ENCODE measurements at places on chromosomes 2 and 18.
A peak's percentile ranks its signal among the peaks of the same experiment; 100 is the strongest.

GRCh38 chr2:205857520-205858237 lies 175.4 kb downstream of the NRP2 start:
- ATAC-seq = no peak

DNA sequence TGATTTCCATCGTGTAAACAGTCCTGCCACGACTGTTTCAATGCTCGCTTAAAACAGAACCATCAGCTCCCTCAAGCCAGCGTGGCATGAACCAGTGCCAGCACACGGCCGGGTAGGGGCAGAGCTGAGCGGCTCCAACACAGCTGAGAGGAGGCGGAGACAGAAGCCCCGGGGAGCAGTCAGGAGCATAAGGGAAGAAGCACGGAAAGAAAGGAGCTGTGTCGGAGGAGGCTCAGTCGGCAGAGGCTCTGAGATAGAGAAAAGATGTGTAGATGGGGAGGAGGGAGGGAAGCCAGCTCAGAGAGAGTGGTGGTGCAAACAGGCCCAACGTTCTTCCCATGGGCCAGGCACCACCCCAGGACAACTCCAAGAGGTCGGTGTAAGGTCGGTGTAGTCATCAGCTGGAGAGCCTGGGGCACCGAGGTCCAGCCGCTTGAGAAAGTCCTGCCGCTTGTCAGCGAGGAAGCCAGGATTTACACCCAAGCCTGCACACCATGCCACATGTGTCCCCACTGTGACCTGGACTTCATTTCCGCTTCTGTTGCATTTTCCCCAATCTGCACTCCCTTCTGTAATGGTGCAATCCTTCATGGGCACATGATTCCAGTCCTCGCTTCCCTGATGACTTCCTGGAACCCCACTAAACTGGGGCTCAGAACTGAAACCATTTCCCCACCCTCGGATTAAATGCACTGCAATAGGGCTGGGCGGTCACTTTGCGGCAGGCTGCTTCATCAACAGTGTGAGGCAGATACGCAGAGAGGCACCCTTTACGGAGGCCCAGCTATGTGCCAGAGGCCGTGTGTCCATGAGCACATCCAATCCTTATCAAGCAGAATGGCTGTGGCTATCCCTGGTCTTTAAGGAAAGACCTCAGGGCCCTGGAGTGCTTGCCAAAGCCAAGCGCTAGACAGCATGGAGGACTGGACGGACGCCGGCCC lies 43.5 kb downstream of the CYP27C1 start:
- no peak for ATAC-seq

- no peak for ATAC-seq
Measured at GRCh38 chr18:31420524-31420923, 27.0 kb upstream of the DSG3 start.

DNA sequence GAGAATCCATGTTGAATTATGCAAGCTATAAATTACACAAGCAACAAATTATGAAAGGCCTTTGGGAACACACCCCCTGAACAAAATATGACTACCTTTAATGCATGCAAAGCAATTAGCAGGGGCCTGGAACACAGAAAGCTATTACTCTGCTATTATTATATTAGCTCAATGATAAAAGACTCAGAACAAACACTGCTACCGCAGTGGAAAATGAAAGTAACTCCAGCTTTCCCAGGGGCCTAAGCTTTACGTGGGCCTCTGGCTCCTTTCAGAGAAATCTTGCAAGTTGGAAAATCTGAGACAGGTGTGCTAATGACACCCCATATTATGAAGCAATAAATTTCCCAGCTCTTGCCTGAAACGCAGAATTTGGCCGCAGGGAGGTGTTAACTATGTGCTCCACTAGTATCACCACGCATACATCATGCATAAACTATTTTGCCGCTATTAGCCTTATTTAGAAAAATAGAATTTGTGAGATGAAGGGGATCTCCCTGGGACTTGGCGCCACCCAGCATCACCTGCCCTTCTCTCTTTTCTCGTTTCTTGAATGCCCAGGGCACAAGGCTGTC lies 321.6 kb upstream of the LYPD1 start:
- no peak for ATAC-seq

DNA sequence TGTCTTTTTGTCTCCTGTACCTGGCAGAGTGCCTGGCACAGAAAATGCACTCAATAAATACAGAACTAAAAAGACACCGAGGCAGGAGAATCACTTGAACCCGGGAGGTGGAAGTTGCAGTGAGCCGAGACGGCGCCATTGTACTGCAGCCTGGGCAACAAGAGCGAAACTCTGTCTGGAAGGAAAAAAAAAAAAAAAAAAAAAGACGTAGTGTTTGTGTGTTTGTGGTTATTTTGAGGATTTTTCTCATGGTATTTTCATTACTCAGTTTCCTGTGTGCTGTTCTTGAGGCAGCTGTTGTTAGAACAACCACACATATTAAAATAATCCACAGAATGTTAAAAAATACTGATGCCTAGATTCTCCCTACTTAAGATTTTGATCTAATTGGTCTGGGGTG lies 519.2 kb upstream of the SPHKAP start:
- no peak for ATAC-seq

GRCh38 chr2:240573071-240573515 lies 4.8 kb downstream of the RNPEPL1 start:
- ATAC-seq = no peak

DNA sequence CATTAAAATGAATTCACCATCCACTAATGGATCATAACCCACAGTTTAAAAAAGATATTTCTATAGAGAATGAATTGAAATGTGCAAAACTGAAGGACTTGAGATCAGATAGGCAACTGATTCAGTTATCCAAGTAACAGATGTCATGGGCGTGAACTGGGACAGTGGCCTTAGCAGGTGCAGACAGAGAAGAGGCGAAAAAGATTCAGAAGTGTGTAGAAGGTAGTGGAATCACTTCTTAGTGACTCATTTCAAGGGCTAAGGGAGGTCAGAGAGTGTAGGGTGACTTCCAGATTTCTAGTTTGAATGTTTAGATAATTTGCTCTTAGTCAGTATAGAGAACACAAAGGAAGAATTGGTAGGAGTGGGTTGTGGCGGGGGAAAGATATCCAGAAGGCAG lies 79.7 kb downstream of the EHBP1 start:
- no peak for ATAC-seq

- no peak for ATAC-seq
Measured at GRCh38 chr18:79804130-79804787, 6.5 kb downstream of the KCNG2 start.

DNA sequence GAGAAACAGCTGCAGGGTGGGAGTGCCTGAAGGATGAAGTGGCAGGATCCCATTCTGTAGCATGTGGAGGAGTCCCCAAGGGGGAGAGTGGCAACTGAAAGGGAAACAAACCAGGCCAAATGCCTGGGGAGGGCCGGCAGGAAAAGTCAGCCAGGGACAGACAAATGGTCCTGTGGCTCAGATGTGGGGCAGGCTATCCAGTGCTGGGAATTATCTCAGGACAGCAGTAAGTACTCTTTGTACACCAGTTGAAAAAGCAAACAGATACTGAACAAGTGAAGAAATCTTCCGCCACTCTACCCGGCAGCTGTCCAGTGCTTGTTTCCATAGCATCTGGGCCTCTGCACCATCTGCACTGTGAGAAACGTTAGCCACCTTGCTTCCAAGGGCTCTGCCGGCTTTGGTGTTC lies 408.9 kb downstream of the LRATD1 start:
- no peak for ATAC-seq

DNA sequence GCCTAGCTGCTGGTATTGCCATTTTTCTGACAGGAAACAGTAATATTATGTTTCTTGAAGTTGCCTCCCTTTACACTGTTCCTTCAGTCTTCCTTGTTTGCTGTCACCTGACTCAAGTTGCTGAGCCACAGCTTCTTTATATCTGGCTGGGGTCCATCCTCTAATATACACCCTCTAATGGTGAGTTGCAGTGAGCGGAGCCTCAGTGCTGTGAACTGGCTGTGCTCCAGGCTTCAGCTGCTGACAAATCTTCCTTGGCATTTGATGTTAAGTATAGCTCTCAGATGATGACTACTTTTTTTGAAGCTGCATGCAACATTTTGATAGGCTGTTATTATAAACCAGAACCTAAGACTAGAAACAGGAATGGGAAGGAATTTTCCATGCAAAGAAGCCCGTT lies 366.7 kb downstream of the NUP35 start:
- ATAC-seq = no peak

- no peak for ATAC-seq
Measured at GRCh38 chr18:75548353-75548905, 120.9 kb upstream of the SMIM21 start.

DNA sequence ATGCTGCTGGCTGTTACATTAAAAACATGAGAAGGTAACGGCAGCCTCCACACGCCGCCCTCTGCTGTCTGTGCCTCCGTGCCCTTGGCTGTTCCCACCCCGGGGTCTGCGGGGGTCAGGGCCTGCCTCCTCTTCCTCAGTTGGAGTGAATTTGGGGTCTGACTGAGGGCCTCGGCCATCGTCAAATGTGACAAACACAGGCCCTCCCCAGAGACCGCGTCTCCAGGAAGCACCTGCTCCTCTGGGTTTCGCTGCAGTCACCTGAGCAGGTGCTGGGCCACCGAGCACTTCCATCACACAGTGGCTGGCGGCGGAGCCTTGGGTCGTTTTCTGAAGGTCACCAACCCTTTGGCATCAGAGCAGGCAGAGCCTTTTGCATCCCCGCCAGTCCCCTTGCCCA lies 70.9 kb downstream of the NFATC1 start:
- ATAC-seq = no peak

- no peak for ATAC-seq
Measured at GRCh38 chr2:204972606-204973336, 427.5 kb downstream of the PARD3B start.

DNA sequence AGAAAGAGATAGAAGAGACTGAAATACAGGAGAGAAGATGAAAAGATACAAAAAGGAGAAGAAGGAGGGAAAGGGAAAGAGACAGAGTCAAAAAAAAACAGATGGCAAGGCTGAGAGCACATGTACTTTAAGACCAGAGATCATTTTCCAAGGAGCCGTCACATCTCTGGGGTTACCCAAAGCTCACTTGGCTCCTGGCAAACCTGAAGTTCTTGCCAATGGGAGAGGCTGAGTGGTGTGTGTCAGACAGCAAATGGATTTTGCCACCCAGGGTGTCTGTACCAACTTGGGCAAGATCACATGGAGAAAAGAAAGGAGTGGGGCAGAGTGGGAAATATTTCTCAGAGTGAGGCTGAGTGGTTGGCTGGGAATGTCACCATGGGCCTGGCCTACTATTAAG lies 219.3 kb upstream of the TNP1 start:
- ATAC-seq = no peak

DNA sequence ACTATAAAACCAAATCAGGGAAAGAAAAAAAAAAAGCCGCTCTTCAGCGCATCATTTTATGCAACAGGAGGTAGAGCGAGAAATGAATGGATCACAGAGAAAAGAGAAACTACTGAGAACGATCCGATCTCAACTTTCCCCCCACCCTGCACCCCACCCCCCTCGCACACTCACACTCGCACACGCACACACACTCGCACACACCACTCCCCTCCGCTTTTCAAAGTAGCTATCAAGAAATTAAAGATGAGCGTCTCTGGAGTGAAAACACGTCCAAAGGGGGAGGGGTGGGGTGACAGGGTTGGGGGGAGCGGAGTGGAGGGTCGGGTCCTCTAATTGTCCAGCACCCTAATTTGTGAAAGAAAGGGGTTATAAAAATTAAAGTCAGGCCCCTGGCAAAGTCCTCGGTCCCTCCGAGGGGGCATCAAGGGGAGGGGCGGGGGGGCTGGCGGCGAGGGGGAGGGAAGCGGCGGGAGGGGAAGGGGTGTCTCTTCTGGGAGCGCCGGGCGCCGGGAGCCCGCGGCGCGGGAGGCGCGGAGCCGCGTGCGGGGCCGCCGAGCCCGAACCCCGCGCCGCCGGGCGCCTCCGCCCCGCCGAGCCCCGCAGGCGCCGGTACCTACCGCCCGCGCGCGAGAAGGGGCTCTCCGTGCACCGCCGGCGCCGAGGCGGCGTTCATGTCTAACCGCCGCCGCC lies 428 bp downstream of the TCF4 start:
- ATAC-seq = no peak

- no peak for ATAC-seq
Measured at GRCh38 chr2:126831234-126832005, 67.3 kb upstream of the TEX51 start.

GRCh38 chr2:28779001-28779400 lies 27.4 kb downstream of the PPP1CB start:
- no peak for ATAC-seq

DNA sequence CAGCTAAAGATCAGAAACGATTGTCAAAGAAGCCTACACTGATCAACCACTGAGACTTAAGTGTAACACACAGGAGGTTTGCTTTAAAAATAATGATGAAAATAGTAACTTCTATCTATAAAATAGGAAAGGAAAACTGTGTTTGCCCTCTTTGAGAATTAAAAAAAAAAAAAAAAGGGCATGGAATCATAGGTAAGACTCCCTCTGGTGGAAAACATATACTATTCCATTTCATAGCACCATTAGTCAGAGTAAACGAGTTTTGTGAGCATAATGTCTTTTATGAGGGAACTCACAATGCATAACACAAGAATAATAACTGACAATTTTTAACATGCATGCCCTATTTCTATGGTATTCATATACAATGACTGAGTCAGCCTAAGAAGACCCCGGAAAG lies 36.3 kb downstream of the SLC35F5 start:
- no peak for ATAC-seq

GRCh38 chr2:230068651-230069055 lies at the start of gene SLC16A14:
SLC16A14 (minus strand) TSS chr2:230068924; CDS start chr2:230059352, 9,572 bp downstream.
- no peak for ATAC-seq

DNA sequence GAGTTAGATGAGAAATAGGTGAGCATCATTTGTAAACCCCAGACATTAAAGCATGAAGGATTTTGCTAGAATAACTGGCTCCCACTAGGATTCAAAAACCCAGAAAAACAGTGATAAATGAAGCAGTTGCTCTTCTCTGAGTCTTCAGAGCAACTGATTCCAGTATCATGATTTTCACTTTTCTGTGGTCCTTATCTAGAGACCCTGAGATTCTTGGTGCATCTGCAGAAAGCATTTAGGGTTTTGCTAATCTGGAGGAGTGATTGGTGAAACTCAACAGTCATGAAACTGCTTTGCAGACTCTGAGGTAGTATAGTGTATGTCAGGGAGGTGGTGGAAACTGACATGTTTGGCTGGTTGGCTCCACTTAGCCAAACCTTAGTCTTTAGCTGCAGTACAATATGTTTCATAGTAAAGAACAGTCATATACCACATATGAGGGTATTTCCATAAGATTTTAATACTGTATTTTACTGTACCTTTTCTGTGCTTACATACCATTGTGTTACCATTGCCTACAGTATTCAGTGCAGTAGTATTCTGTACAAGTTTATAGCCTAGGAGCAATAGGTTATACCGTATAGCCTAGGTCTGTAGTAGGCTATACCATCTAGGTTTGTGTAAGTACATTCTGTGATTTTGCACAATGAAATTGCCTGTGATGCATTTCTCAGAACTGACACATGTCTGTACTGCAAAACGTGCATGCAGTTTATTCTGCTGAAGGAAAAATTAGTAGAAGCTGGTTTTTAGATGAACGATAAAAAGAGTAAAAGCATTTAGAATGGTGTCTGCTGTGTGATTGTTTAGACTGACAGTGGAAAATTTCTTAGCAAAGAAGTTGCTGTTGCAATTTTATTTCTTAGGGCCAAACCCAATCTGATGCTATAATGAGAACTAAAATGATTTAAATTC lies 23.8 kb downstream of the EML4 start:
- ATAC-seq = peak; percentile 93
